Endothelial cell (in vitro differentiated cells): ENCODE measurements at places on chromosomes 13 and 19.

DNA sequence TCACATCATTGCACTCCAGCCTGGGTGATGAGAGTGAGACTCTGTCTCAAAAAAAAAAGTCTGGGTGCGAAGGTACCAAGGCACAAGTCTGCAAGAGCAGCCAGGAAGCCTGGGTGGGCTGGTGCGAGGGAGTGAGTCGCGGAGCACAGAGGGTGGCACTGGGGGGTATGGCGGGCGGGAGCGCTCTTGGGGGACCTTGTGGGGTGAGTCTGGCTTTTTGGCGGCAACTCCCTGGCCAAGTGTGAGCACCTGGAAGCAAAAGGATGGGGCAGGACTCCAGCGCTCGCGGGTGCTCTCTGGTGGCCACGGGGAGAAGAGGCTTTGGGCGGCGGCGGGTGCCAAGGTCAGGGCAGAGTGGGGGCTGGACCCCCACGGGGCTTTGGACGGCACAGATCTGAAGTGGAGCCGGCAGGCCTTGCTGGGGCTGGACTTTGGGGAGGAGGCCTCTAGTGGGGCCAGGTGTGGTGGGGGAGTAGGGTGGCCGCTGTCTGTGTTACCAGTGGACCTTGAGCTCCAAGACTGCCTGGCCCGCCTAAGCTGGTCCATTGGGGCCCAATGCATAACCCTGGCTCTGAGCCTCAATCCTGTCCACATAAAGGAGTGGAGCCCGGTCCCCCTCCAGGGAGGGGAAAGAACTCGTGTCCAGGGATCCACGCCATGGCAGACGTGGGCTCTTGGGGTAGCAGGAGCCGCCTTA, 1.6 kb downstream of the P2RY11 start:
- H3K27ac ChIP-seq = no peak overlapping the region
- H3K4me1 ChIP-seq = peaks cover 3% of the 10 kb centered on the region
- peak overlapping the region; percentile 59 for H3K4me3 ChIP-seq
- H3K36me3 ChIP-seq = peaks cover 40% of the 10 kb centered on the region
- H3K27me3 ChIP-seq = peaks cover 20% of the 10 kb centered on the region
- DNase-seq = peak; percentile 65

DNA sequence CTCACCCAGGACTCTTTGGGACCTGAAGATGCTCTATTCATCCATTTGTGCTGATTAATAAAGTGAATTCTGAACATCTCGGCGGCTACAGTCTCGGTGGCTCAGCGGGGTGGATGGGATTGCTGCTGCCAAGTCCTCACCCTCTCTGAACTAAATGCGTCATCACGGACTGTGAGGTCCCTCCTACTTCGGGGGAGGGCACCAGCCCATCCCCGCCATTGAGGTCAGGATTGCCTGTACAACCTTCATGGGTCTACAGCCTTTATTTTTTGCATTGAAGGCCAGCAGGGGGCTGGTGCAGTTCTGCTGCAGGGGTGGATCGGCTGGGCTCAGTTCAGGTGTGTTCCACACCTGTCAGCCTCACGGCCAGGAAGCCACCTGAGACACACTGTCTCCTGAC, 181.8 kb downstream of the COL4A1 start:
- peaks cover 63% of the 10 kb centered on the region for H3K4me1 ChIP-seq
- H3K36me3 ChIP-seq = peaks cover 5% of the 10 kb centered on the region
- H3K27me3 ChIP-seq = peaks cover 4% of the 10 kb centered on the region
- peak overlapping the region; percentile 9 for H3K27ac ChIP-seq

DNA sequence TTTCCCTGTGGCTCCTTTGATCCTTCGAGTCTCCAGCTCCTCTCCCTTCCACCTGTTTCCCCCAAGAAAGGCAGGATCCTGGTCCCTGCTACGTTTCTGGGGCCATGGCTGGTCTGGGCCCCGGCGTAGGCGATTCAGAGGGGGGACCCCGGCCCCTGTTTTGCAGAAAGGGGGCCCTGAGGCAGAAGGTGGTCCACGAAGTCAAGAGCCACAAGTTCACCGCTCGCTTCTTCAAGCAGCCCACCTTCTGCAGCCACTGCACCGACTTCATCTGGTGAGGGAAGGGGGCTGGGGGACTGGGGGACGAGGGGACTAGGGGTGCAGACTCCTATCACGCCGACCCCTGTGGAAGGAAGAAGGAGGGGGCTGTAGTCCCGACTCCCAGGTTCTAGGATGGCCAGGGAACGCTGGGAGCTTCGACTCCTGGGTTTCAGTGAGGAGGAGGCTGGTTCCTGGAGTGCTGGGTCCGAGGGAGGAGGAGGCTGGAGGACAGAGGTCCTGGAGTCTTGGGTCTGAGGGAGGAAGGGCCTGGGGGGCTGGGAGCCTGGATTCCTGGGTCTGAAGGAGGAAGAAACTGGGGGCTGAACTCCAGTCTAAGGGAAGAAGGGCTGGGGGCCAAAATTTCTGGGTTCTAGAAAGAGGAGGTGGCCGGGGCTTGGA, 524 bp downstream of the PRKCG start:
- H3K36me3 ChIP-seq = peaks cover 10% of the 10 kb centered on the region
- peak overlapping the region; percentile 25 for H3K4me3 ChIP-seq
- H3K27me3 ChIP-seq = peaks cover 17% of the 10 kb centered on the region
- peaks cover 10% of the 10 kb centered on the region for H3K4me1 ChIP-seq
- no peak for DNase-seq

DNA sequence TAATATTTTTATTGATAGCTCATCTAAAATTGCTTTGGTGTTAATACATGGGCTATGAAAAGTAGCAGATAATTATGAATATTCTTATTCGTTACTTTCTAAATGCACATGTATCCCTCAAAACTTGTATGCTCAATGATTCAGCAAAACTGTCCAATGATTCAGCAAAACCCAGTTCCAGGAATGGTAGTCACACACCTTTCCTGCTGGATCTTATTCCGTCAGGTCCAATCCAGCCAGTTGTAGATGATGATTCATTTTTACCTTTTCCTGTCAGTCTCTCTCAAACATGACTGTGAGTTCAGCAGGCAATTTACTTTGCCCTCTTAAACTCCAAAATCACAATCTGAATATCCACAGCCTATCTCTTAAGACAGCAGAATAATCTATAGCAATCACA, 1082.6 kb downstream of the EFNB2 start:
- H3K27ac ChIP-seq = no peak overlapping the region
- no peak overlapping the region for H3K4me3 ChIP-seq
- H3K4me1 ChIP-seq = no peaks in the 10 kb centered on the region
- no peaks in the 10 kb centered on the region for H3K36me3 ChIP-seq
- DNase-seq = no peak

GRCh38 chr13:25901460-25902376, 150.1 kb downstream of the SHISA2 start:
- H3K4me3 ChIP-seq = no peak overlapping the region
- H3K27me3 ChIP-seq = peaks cover 11% of the 10 kb centered on the region
- peaks cover 11% of the 10 kb centered on the region for H3K4me1 ChIP-seq

DNA sequence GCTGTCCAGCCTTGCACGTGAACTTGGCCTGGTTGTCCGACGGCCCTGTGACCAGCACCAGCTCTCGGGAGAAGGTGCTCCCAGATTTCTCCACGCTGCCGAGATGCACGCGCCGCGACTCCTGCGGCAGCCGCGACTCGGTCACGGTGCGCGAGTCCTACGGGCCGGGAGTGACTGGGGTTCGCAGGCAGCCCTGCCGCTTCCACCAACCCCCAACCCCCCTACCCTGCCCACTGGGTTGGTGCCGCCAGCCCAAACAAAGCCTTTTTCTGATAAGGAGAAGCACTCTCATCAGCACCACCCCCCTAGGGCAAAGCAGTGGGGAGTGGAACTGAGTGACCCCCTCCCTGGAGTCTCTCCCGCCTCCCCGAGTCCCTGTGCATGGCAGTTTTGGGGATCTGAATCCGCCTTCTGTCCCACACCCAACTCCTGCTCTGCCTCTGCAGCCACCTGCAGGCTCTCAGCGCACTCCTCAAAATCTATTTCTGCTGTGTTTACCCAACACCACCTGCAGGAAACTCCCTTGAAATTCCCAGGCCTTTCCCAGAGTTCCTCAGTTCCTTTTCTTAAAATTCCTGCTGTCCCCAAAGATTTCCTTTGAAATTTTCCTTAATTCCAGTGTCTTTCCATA, 6.2 kb downstream of the NPHS1 start:
- peaks cover 23% of the 10 kb centered on the region for H3K27me3 ChIP-seq
- H3K27ac ChIP-seq = no peak overlapping the region
- no peak for DNase-seq
- H3K4me1 ChIP-seq = peaks cover 13% of the 10 kb centered on the region
- H3K4me3 ChIP-seq = peak overlapping the region; percentile 80
- no peaks in the 10 kb centered on the region for H3K36me3 ChIP-seq

DNA sequence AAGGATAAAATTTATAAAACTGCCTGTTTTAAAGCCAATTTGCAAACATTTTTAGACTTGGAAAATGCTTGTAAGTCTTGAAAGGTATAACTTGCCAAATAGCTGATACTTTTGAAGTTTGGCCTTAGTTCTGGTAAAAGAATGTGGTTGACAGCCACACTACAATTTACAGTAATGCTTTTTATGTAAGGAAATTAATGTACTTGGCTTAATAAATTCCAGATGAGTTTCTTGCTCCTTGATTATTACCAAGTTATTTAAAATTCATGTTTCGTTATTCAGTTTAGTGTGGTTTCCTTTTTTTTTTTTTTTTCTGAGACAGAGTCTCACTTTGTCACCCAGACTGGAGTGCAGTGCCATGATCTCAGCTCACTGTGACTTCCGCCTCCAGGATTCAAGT, 14.9 kb downstream of the LMO7 start:
- H3K27me3 ChIP-seq = peaks cover 1% of the 10 kb centered on the region
- H3K27ac ChIP-seq = no peak overlapping the region
- H3K4me3 ChIP-seq = no peak overlapping the region
- no peak for DNase-seq

DNA sequence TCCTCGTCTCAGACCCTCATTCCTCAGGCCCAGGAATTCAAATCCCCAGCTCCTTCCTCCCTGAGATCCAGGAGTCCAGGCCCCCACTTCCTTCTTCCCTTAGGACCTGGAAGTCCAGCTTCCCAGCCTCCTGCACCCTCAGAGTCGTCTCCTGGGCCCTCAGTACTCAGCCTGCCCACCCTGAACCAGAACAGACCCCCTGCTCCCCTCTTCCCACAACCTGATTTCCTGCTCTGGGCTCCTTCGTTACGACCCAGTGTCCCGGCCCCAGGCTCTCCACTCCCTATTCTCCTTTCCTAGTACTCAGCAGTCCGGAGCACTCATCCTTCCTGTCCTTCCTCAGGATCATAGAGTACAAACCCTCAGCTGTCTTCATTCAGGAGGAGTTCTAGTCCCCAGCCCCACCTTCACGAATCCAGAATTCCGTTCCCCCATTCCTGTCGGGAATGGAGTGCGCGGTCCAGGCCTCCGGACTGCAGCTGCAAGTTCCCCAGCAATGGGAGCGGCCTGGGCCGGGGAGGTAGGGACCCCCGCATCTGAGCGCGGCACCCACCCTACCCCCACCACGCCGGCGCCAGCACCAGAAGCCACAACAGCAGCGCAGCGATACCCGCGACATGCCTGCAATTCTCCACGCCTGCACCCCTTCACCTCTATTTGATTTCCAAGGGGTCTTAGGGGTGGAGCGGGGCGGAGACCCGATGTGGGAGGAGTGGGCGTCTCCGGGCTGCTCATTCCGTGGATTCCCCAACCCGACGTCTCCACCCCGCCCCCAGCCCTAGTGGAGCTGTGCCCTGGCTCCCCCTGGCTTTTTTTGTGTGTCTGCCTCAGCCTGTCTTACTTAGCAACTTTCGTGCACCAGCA, 12.7 kb downstream of the EGLN2 start:
- H3K36me3 ChIP-seq = no peaks in the 10 kb centered on the region
- DNase-seq = no peak
- peaks cover 20% of the 10 kb centered on the region for H3K27me3 ChIP-seq
- peak overlapping the region; percentile 88 for H3K4me3 ChIP-seq

DNA sequence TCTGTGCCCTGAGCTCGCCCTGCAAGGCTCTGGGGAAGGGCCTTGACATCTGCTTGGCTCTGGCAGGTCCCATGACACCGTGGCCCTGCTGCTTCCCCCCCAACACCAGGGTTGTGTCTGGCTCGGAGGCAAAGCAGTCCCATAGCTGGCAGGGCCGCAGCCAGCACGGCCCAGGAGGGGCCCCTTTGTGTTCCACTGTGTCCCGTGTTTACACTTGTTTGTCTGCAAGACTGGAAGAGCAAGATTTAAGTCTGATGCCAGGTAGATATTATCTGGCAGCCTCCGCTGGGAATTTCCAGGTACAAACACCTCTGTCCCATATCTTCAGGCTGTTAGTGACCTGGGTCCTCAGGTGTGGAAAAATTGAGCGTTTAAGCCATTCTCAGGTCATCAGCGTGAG, 44.3 kb downstream of the MCF2L start:
- H3K27ac ChIP-seq = no peak overlapping the region
- no peak for DNase-seq
- peaks cover 23% of the 10 kb centered on the region for H3K4me1 ChIP-seq
- peaks cover 10% of the 10 kb centered on the region for H3K36me3 ChIP-seq
- no peak overlapping the region for H3K4me3 ChIP-seq

- peaks cover 3% of the 10 kb centered on the region for H3K4me1 ChIP-seq
- peaks cover 9% of the 10 kb centered on the region for H3K27me3 ChIP-seq
- H3K27ac ChIP-seq = no peak overlapping the region
Measured at GRCh38 chr13:99620806-99621205, 119.5 kb downstream of the TM9SF2 start.

- peaks cover 14% of the 10 kb centered on the region for H3K36me3 ChIP-seq
- peaks cover 42% of the 10 kb centered on the region for H3K4me1 ChIP-seq
- H3K27ac ChIP-seq = no peak overlapping the region
- peaks cover 4% of the 10 kb centered on the region for H3K27me3 ChIP-seq
Measured at GRCh38 chr19:19448238-19448544, 42.7 kb downstream of the GATAD2A start.

GRCh38 chr13:26965952-26966700, 205.5 kb downstream of the USP12 start:
- H3K27ac ChIP-seq = no peak overlapping the region
- no peak overlapping the region for H3K4me3 ChIP-seq
- H3K27me3 ChIP-seq = peaks cover 4% of the 10 kb centered on the region
- H3K4me1 ChIP-seq = no peaks in the 10 kb centered on the region
- DNase-seq = no peak

GRCh38 chr19:22945560-22945959, 57.4 kb downstream of the ZNF728 start:
- no peaks in the 10 kb centered on the region for H3K4me1 ChIP-seq
- H3K27me3 ChIP-seq = peaks cover 2% of the 10 kb centered on the region
- H3K27ac ChIP-seq = no peak overlapping the region
- no peak for DNase-seq
- H3K36me3 ChIP-seq = peaks cover 13% of the 10 kb centered on the region

- no peaks in the 10 kb centered on the region for H3K36me3 ChIP-seq
- H3K27me3 ChIP-seq = peaks cover 8% of the 10 kb centered on the region
- DNase-seq = peak; percentile 77
- peak overlapping the region; percentile 88 for H3K27ac ChIP-seq
- H3K4me1 ChIP-seq = peaks cover 24% of the 10 kb centered on the region
Measured at GRCh38 chr19:48330012-48330681, 4.8 kb downstream of the EMP3 start.
